ENCODE measurements at places on chromosomes 13 and 19. TPM values are rescaled to one million over a fixed set of nuclear protein-coding genes. Genes with fewer than 3 reads are reported as not detected.

FBL gene
- polyA plus RNA-seq = 390 TPM

SGCG gene
- polyA plus RNA-seq = 5.2 TPM

NXNL1 gene
- polyA plus RNA-seq = 0.26 TPM

NCAN gene
- polyA plus RNA-seq = 0.03 TPM

LGALS14 gene
- polyA plus RNA-seq = not detected

USHBP1 gene
- polyA plus RNA-seq = 7.1 TPM

KIR3DL2 gene
- polyA plus RNA-seq = not detected

NR2C2AP gene
- 13.1 TPM for polyA plus RNA-seq

ZNF8 gene
- polyA plus RNA-seq = 8.7 TPM

PIK3R2 gene
- 30.4 TPM for polyA plus RNA-seq

SPACA4 gene
- not detected for polyA plus RNA-seq

SLC7A9 gene
- 18.0 TPM for polyA plus RNA-seq

KRTDAP gene
- 1.5 TPM for polyA plus RNA-seq

FBXL12 gene
- polyA plus RNA-seq = 29.2 TPM

MED26 gene
- polyA plus RNA-seq = 9.0 TPM

UNC13A gene
- polyA plus RNA-seq = 0.18 TPM

PGLYRP1 gene
- polyA plus RNA-seq = 0.45 TPM

CTXN1 gene
- 32.3 TPM for polyA plus RNA-seq

GGN gene
- 0.40 TPM for polyA plus RNA-seq

ATP7B gene
- polyA plus RNA-seq = 18.3 TPM

EMP3 gene
- polyA plus RNA-seq = 67.0 TPM

DHDH gene
- 7.0 TPM for polyA plus RNA-seq

KLK7 gene
- polyA plus RNA-seq = 3.9 TPM

FSD1 gene
- polyA plus RNA-seq = 6.9 TPM

C19orf73 gene
- polyA plus RNA-seq = 0.97 TPM

C5AR1 gene
- 3.4 TPM for polyA plus RNA-seq

SLC1A5 gene
- polyA plus RNA-seq = 48.3 TPM

ZNF497 gene
- polyA plus RNA-seq = 5.2 TPM

ATXN8OS gene
- polyA plus RNA-seq = 0.46 TPM

CDC34 gene
- 61.7 TPM for polyA plus RNA-seq

GDF15 gene
- polyA plus RNA-seq = 2.2 TPM

ZNF439 gene
- polyA plus RNA-seq = 17.5 TPM

C19orf81 gene
- polyA plus RNA-seq = 2.3 TPM

FCAR gene
- 0.14 TPM for polyA plus RNA-seq

ABCC4 gene
- polyA plus RNA-seq = 17.5 TPM

PSG6 gene
- not detected for polyA plus RNA-seq

PPAN gene
- polyA plus RNA-seq = 24.7 TPM

ZNF135 gene
- polyA plus RNA-seq = 21.8 TPM

LGALS13 gene
- not detected for polyA plus RNA-seq

SLITRK1 gene
- 0.06 TPM for polyA plus RNA-seq

ZNF525 gene
- polyA plus RNA-seq = 15.4 TPM

SMIM24 gene
- polyA plus RNA-seq = 614 TPM

ZNF793 gene
- 32.9 TPM for polyA plus RNA-seq
